ENCODE measurements at places on chromosomes 1 and 21.

GRCh38 chr1:47487850-47488450, 50.1 kb downstream of the FOXD2 start:
- DNase-seq: no peak

- no peak for DNase-seq
These were observed 308.1 kb downstream of the GPATCH2 start for GRCh38 chr1:217322834-217323233.

DNA sequence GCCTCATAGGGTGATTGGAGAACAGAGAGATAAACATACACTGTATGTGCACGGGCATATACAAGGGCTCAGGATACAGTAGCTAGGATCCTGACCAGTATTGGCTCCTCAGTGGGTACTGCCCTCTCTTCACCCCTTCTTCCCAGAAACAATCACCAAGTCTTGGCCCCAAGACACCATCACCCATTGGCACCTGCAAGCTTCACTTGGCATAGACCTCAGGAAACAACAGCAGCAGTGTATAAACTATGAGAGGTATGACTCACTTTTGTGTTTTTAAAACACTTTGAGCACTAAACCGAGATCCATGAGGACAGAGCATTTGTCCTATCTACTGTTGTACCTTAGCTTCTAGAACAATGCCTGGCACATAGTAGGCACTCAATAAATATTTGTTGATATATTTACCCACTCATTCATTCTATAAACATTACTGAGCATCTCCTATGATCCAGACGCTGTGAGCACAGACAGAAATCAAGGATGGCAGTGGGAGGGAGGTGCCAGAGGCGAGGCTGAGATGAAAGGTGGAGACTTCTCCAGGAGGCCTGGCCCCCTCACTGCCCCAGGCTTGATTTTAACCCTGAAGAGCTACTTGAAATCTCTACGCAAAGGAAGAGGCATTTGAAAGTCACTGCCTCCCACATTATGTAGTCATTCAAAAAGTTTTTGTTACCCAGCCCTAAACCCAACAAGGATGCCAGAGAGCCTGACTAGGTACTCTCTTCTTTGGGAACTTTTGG, 95.2 kb downstream of the CAMK2N1 start:
- DNase-seq: no peak

GRCh38 chr1:219791766-219792165, 136.6 kb downstream of the SLC30A10 start:
- no peak for DNase-seq

DNA sequence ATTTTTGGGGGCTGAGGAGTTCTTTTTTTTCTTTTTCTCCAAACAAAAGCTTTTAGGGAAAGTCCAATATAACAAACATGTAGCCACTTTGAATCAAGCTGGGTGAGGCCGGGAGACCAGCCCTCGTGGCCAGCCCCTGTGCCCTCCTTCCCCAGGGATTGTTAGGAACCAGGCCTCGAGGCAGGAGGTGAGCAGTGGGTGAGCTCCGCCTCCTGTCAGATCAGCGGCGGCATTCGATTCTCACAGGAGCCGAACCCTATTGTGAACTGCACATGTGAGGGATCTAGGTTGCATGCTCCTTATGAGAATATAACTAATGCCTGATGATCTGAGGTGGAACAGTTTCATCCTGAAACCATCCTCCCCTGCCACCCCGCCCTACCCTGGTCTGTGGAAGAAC, 41.8 kb upstream of the TTC22 start:
- DNase-seq: no peak

DNA sequence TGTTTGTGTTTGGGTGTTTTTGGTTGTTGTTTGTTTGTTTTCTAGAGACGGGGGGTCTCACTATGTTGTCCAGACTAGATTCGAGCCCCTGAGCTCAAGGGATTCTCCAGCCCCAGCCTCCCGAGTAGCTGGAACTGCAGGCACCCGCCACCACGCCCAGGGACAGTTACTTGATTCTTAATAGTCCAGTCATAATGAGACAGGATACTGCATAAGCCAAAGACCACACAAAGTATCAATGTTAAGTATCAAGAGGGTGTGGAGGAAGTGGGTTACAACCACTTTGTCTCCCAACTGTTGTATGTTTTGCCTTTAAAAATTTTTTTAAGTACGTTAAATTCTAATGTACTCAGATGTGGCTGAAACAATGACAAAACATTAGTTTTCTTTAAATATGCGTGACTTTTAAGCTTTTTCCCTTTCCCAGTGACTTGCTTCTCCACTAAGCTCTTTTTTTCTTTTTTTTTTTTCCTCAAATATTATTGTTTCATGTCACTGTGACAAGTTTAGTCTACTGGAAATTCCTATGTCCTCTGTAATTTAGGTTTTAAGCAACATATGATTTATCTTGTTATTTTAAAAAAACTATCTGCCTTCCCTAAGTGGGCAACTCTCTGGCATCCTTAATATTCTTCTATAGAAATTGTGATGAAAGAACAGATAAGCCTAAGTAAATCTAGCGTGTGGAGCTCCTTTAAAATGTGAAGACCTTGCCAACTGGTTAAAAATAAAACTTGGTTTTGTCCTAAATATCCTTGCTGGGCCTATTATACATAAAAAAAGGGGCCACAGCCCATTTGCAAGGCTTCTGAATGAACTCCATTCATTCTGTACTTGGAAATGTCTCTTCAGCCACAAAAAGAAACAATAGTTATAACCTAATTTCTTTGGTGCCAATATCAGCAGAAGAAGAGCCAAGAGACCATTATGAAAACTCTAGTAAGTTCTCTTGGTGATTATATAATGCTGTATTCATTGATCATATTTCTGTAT, 56.2 kb upstream of the DPH5 start:
- no peak for DNase-seq

GRCh38 chr1:218284377-218284916, 646 bp upstream of the RRP15 start:
- no peak for DNase-seq

DNA sequence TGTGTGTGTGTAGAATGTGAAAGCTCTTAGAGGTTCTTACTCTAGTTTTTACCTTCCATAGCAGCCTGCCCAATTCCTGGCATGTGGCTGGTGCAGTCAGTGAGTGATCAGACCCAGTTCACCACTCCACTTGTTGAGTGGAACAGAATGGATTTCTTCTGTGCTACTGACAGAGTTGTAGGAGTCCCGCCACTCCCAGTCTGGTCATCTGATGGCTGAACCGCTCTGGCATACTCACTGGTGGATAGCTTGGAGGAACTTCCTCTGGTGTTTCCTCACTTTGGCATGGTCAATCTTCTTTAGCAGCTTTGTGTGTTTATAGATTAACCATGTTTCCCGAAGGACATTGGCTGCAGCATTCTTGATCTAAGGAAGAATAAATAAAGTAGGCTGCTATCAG, 106.7 kb upstream of the ADAR start:
- no peak for DNase-seq

GRCh38 chr1:233514946-233515391, 98.9 kb upstream of the KCNK1 start:
- no peak for DNase-seq

- DNase-seq: no peak
These were observed 16.6 kb upstream of the LEMD1 start for GRCh38 chr1:205438213-205439158.

- DNase-seq: no peak
These were observed 416.1 kb downstream of the NPHP4 start for GRCh38 chr1:5576011-5576672.

- DNase-seq: no peak
These were observed 479 bp downstream of the SELENOF start for GRCh38 chr1:86913399-86913895.
